GM23338 (cell line): ENCODE measurements at places on chromosomes 5 and 9. TPM values are rescaled to one million over a fixed set of nuclear protein-coding genes. Genes with fewer than 3 reads are reported as not detected.

UBTD2 gene
- polyA plus RNA-seq: 15.5 and 17.9 TPM in 2 replicates

ORM1 gene
- not detected in 2 replicates for polyA plus RNA-seq

- H3K27me3 ChIP-seq: no peaks in the 10 kb centered on the region
- H3K4me1 ChIP-seq: no peaks in the 10 kb centered on the region
- no peaks in the 10 kb centered on the region for H3K36me3 ChIP-seq
- no peak overlapping the region for H3K27ac ChIP-seq
- no peak overlapping the region for H3K4me3 ChIP-seq
Observed at GRCh38 chr5:109962882-109963603, 273.3 kb downstream of the MAN2A1 start.

PAEP gene
- not detected in 2 replicates for polyA plus RNA-seq

GRCh38 chr5:91125916-91126315 is 257.2 kb downstream of the ARRDC3 start:
- H3K27ac ChIP-seq: 0 out of 2 replicates have a peak overlapping the region, but pooled peaks have one; percentile 23
- no peaks in the 10 kb centered on the region for H3K4me1 ChIP-seq
- no peak overlapping the region for H3K4me3 ChIP-seq
- no peaks in the 10 kb centered on the region for H3K27me3 ChIP-seq

GRCh38 chr5:38585816-38586215 is 29.4 kb upstream of the LIFR start:
- H3K4me1 ChIP-seq: 0 out of 2 replicates have a peak, but pooled peaks cover 4% of the 10 kb centered on the region
- no peak overlapping the region for H3K27ac ChIP-seq
- no peaks in the 10 kb centered on the region for H3K27me3 ChIP-seq
- H3K4me3 ChIP-seq: no peak overlapping the region
- no peak for DNase-seq

GRCh38 chr9:127066060-127066850 is 56.2 kb downstream of the ANGPTL2 start:
- H3K27ac ChIP-seq: no peak overlapping the region
- no peaks in the 10 kb centered on the region for H3K27me3 ChIP-seq
- H3K4me3 ChIP-seq: no peak overlapping the region

LCN12 gene
- polyA plus RNA-seq: 0.39 and 0.68 TPM in 2 replicates

DNA sequence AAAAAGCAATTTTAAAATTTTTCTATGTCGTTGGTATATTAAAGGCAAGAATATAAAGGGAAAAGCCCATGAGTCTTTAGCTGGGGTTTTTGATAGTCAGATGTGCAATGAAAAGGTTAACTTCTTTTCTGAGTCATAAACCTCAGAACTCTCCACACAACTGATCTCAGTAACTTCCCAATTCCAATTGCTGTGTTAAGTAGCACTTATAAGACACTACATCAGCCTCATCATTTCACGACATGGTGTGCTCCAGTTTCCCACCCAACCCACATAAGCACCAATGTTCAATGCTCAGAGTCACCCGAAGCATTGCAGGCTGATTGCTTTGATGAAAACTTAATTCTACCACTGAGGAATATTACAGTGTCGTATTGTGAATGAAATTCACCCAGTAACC is 155.8 kb downstream of the TSSK1B start:
- no peak for DNase-seq
- no peak overlapping the region for H3K4me3 ChIP-seq
- H3K36me3 ChIP-seq: no peaks in the 10 kb centered on the region
- H3K27ac ChIP-seq: no peak overlapping the region
- H3K4me1 ChIP-seq: peaks cover 28% of the 10 kb centered on the region

- no peak overlapping the region for H3K27ac ChIP-seq
- no peak for DNase-seq
- no peak overlapping the region for H3K4me3 ChIP-seq
- H3K27me3 ChIP-seq: no peaks in the 10 kb centered on the region
- no peaks in the 10 kb centered on the region for H3K4me1 ChIP-seq
Observed at GRCh38 chr5:143217804-143218160, 185.7 kb downstream of the NR3C1 start.

- H3K36me3 ChIP-seq: no peaks in the 10 kb centered on the region; the same call in 1 of the 2 replicates
- DNase-seq: no peak
- H3K4me1 ChIP-seq: no peaks in the 10 kb centered on the region
Observed at GRCh38 chr5:173851595-173852243, 36.4 kb upstream of the CPEB4 start.

SVEP1 gene
- 0.17 and 0.18 TPM in 2 replicates for polyA plus RNA-seq

GRCh38 chr9:137029058-137029936 is 1.3 kb upstream of the ABCA2 start:
- peaks cover 21% of the 10 kb centered on the region for H3K27me3 ChIP-seq
- no peak overlapping the region for H3K27ac ChIP-seq
- DNase-seq: peak; percentile 82
- peak overlapping the region; percentile 75 for H3K4me3 ChIP-seq
- H3K4me1 ChIP-seq: 0 out of 2 replicates have a peak, but pooled peaks cover 3% of the 10 kb centered on the region
- no peaks in the 10 kb centered on the region for H3K36me3 ChIP-seq

DNA sequence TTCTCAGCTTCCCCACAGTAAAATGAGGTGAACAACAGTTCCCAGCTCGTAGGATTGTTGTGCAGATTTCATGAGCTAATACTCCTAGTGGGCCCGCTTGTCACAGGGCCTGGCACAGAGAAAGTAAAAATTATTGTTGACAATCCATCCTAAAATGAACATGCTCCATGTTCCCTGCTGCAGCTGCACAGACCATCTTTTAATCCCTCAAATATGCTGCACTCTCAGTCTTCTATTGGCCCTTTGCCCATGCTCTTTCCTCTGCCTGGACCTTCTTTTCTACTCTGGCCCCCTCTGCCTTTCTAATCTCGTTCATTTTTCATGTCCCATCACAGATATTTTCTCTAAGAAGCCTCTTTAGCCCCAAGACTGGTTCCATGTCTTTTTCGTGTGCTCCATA is 117.7 kb upstream of the NR3C1 start:
- H3K27me3 ChIP-seq: no peaks in the 10 kb centered on the region
- H3K27ac ChIP-seq: no peak overlapping the region
- H3K36me3 ChIP-seq: no peaks in the 10 kb centered on the region
- no peaks in the 10 kb centered on the region for H3K4me1 ChIP-seq

DCANP1 gene
- polyA plus RNA-seq: not detected in 2 replicates
